Globus pallidus (tissue), 1 donor: ENCODE measurements at places on chromosomes 16 and 17.

DNA sequence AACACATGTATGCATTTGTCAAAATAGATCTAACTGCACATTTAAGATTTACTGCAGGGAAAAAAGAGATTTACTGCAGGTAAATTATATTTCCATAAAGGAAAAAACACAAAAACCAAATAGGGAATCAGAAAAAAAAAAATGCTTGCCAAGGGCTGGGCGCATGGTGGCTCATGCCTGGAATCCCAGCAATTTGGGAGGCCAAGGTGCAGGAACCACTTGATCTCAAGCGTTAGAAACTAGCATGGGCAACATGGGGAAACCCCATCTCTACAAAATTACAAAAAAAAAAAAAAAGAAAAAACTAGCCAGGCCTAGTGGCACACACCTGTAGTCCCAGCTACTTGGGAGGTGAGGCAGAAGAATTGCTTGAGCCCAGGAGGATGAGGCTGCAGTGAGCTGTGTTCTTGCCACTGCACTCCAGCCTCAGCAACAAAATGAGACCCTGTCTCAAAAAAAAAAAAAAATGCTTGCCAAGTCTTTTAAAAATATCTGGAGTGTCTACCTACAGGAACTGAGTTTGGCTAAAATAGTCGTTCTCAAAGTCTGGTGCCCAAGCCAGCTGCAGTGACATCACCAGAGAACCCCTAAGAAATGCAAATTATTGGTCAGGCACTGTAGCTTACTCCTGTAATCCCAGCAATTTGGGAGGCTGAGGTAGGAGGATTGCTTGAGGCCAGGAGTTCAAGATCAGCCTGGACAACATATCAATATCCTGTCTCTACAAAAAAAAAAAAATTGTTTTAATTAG is 17.5 kb downstream of the TRIM25 start:
- no peak for DNase-seq

- DNase-seq, result no peak
These were observed 1.3 kb downstream of the HGS start for GRCh38 chr17:81685108-81685507.

DNA sequence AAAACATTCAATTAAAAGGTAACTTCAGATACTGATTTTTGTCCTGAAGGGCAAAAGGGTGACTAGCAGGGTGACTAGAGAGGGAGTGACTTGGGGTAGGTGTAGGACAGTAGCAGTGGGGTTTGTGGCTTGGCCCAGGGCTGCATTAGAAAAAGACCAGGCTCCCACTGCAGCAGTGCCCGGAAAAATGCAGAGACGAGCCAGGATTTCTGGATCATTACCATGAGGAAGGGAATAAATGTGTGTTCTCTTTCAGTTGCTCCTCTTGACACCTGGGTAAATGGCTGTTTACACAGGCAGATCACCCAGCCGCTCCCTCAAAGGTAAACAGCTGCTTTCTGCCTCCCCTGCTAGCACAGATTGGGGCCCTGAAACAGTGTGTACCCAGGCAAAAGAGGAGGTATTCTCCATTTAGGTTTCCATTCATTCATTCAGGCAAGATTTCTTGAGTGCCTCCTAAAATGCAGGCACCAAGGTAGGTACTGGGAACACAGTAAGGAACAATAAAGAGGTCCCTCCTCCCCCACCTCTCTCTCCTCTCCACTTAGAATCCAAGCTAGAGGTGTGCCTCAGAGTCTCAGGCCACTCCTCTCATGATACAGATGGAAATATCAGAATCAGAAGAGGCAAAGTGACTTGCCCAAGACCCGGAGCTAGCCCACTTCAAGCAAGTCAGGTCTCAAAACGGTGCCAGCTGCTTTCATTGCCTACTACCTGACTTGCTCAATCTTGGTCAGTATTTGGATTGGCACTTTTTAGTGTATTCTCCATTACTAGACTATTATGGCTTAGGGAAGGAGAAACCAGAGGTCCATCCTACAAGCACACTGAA is 15.2 kb upstream of the TOX3 start:
- DNase-seq, result no peak

DNA sequence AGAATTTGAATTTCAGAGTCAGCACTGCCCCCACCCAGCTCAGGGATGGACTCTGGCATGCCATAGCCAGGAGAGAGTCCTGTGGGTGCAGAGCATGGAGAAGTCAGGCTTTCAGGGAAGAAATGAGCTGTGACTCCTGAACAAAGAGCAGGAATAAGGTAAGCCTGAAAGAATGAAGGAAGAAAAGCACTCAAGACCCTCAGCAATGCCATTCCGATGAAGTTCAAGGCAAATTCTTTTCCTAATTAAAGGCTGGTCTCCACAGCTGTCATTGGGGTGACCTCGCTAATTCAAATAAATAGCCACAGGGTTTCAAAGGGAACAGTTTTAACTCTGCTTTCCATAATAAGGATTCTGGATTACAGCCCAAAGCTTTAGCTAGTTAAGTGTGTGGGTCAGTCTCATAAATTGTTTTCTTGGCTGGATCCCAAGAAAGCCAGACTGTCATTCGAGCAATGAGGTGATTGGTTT is 31.7 kb downstream of the TOM1L2 start:
- no peak for DNase-seq

- no peak for DNase-seq
These were observed 15.2 kb downstream of the CD300LF start for GRCh38 chr17:74697515-74697914.

GRCh38 chr17:42010898-42011516 is 6.2 kb downstream of the DNAJC7 start:
- no peak for DNase-seq

GRCh38 chr17:12580640-12581039 is 85.0 kb upstream of the MYOCD start:
- DNase-seq, result no peak

DNA sequence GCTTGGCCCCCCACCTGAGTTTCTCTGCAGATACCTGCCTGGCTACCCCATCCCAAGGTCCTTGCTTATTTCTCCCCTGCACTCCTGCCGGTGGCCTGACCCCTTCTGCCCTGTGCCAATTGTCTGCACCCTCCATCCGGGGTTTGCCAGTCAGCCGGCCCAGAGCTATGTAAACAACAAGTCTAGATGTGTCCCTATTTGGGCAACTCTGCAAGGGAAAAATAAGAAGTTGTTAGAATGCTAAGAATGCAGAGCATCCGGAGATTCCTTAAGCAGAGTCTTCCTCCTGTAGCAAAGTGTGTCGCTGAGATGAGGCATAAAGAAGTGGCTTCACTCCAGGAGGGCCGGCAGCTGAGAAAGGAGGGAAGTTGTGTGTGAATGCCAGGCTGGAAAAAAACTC is 46.6 kb downstream of the RGS9 start:
- no peak for DNase-seq

GRCh38 chr16:67683767-67684166 is 17.2 kb downstream of the C16orf86 start:
- no peak for DNase-seq

- peak; percentile 16 for DNase-seq
These were observed 1.1 kb upstream of the CRHR1 start for GRCh38 chr17:45782889-45783592.

GRCh38 chr17:50093807-50094206 is 1.3 kb upstream of the PDK2 start:
- no peak for DNase-seq

DNA sequence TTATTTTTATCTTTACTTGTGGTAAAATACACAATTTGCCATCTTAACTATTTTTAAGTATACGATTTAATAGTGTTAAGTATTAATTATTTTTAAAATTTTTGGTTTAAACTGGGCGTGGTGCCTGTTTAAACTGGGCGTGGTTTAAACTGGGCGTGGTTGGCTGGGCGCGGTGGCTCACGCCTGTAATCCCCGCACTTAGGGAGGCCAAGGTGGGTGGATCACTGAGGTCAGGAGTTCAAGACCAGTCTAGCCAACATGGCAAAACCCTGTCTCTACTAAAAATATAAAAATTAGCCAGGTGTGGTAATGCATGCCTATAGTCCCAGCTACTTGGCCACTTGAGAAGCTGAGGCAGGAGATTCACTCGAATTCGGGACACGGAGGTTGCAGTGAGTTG is 4.0 kb upstream of the CCDC43 start:
- no peak for DNase-seq

GRCh38 chr16:89444151-89444723 is 46.1 kb downstream of the ANKRD11 start:
- no peak for DNase-seq

DNA sequence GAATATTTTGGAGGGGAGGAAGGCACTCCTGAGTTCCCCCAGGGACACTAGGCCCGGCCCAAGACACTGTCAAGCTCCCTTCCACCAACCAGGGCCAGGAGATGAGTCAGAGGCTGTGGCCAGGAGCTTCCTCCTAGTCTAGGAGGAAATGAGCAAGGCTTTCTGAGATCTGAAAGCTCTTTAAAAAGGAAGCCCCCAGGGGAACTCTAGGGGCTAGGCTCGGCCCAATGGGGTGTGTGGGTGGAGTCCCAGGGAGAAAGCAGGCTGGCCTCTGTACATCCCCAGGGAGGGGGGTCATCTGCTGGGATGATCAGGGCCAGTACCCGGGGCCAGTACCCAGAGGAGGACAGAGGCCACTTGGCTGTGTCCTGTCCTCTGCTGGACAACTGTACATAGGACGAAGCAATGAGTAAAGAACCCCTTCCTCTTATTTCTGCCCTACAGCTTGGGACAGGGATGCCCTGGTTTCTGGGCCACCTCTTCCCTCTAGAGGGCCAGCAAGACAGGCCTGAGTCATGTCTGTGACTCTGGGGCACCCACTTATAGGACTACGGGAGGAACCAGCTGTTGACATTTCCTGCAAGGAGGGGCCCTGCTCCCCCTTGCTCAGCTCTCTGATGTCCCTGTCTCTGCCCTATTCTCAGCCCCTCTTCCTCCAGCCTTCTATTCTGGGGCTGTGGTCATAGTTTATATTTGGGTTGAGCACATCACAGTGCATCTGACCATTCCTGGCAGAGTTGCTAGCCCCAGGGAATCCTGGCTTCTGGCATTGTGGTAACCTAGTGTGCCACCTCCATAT is 2.7 kb downstream of the FHOD1 start:
- peak; percentile 68 for DNase-seq

GRCh38 chr17:14303343-14304221 is 2.7 kb downstream of the HS3ST3B1 start:
- DNase-seq, result no peak

DNA sequence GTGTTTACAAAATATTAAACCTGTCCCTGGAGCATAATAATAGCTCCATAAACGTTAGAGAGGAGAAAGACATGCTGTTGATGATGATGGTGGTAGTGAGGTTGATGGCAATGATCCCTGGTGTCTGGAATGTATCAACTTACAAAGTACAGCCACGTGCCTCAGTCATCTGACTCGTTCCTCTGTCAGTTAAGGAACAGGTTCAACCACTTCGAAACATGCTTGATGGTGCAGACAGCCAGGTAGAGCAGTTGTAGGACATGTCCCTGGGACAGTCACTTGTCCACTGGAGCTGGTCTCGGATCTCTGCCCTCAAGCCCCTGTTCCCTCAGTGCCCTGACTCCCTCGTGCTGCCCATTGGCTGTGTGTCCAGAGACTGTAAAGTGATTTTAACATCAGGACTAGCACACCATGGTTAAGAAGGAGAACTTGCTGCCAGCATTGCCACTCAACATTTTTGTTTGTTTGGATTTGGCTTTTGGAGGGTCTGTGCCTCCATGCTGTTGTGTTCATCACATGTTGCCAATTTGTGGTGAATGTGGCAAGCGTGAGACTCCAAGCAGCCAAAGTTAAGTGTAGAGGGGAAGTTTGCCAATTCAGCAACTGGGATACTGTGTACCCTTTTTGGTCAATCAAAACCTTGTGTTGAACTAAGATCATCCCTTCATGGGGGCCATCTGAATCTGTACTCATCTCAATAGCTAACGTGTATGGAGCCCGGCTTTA is 16.3 kb upstream of the SALL1 start:
- no peak for DNase-seq

- DNase-seq, result no peak
These were observed 19.1 kb downstream of the C16orf95 start for GRCh38 chr16:87297918-87298631.

GRCh38 chr16:24514096-24514495 is 25.3 kb upstream of the RBBP6 start:
- DNase-seq, result no peak

GRCh38 chr17:57356153-57356718 is 99.9 kb downstream of the MSI2 start:
- no peak for DNase-seq

DNA sequence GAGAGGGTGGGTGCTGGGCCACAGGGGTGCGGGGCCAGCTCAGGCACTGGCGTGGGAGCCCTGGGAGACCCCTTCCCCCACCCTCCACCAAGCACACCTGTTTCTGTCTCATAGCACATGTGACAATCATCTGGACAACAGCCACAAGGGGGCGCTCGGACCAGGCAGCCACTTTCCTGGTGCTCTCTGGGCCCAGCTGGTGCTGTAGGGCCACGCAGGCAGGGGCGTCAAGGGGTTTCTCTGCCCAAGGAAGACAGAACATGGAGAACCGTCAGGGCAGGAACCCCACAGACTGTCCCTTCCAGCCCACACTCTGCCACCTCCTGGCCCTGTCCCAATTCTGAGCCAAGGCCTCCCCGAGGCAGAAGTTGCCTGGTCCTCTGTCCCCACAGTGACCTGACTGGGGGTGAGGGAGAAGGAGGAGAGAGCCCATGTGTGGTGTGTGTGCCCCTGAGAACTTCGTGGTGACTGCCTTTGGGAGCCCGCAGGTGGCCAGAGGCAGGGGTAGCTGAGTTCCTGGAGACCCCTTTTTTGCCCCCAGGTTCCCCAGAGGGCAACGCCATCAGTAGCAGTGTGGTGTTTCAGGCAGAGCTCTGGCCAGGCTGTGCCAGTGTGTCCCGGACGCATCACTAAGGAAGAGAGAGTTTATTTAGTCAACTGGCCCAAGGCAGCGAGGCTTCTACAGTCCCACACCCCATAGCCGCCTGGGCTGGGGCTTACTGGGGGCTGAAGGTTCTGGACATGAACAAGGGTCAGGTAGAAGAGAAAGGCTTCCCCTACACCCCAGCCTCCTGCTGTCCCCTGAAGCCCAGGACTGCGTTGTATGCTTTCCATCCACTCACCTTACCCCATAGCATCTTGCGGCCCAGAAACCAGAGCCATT is 3.1 kb upstream of the SETD6 start:
- DNase-seq, result peak; percentile 46

- no peak for DNase-seq
These were observed 713 bp downstream of the COX11 start for GRCh38 chr17:54967621-54968261.

GRCh38 chr17:61467416-61468262 is 15.4 kb downstream of the TBX4 start:
- no peak for DNase-seq

GRCh38 chr17:30824002-30824355 is 513 bp downstream of the CRLF3 start:
- no peak for DNase-seq
